ENCODE measurements at places on chromosomes 13 and 19.
A peak's percentile ranks its signal among the peaks of the same experiment; 100 is the strongest.

- DNase-seq, result no peak
These were observed 58.4 kb downstream of the CYSLTR2 start for GRCh38 chr13:48712141-48712540.

GRCh38 chr13:30133554-30133912, 173.8 kb downstream of the KATNAL1 start:
- no peak for DNase-seq

DNA sequence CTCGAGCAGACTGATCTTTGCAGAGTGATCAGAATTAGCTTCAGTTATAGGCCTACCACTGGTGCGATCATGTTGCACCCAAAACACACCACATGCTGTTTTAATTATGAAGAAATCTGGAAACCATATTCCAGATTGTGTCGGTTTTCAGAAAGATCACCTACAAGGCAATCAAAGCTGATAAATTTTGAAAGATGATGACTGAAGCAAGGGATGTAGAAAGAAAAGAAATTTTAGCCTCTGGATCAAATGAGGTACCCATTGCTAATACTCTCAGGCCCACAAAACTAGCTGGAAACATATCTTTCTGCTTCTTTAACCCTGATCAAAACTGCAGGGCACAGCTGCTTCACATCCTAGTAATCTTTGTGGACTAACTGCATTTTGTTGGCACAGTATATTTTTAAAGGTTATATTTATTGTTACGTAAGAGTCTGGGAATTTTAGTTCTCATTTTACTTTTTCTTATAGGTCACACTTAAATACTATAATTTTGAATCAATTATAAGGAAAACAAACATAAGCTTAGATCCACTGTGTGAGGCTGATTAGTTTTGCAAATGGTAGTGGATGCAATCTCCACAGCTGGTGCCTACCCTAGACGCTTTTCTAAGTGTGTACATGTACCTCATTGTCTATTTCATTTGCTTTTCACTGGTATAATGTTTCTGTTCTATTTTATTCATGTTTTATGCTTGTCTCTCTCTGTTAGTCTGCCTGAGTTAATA, 150.9 kb downstream of the RGCC start:
- DNase-seq, result peak; percentile 82

DNA sequence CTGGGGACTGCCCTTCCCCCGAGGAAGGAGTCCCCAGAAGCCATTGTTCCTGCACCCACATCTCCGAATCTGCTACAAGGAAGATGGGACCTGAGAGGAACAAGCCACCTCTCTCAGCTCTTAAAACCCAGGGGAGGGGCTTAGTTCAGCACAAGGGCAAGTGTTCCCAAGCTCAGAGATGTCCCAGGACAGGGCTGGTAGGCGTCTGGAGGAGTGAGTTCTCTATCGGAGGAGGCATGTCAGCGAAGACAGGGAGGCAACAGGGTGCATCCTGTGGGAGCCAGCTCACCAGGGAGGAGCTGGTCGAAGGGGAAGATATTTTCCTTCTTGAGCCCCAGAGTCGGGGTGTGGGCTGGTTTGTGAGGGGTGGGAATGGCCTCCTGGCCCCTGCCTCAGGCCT, 54.8 kb downstream of the CELF5 start:
- no peak for DNase-seq

DNA sequence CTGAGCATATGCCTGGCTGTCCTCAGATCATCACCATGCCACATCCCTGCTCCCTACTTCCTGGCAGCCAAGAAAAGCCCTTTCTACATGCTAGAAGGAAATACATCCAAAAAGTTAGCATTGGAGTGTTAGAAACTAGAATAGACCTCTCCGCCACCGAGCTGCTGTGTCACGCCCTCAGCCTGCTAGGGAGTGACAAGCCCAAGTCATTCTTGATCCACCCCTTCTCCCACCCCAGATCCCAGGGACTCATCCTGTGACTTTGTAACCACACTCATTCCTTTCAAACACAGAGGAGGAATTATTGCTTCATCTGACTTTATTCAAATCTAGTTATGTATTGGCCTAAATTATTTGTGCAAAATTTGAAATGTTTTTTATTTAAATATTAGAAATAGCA, 45.3 kb downstream of the POLR1D start:
- no peak for DNase-seq

DNA sequence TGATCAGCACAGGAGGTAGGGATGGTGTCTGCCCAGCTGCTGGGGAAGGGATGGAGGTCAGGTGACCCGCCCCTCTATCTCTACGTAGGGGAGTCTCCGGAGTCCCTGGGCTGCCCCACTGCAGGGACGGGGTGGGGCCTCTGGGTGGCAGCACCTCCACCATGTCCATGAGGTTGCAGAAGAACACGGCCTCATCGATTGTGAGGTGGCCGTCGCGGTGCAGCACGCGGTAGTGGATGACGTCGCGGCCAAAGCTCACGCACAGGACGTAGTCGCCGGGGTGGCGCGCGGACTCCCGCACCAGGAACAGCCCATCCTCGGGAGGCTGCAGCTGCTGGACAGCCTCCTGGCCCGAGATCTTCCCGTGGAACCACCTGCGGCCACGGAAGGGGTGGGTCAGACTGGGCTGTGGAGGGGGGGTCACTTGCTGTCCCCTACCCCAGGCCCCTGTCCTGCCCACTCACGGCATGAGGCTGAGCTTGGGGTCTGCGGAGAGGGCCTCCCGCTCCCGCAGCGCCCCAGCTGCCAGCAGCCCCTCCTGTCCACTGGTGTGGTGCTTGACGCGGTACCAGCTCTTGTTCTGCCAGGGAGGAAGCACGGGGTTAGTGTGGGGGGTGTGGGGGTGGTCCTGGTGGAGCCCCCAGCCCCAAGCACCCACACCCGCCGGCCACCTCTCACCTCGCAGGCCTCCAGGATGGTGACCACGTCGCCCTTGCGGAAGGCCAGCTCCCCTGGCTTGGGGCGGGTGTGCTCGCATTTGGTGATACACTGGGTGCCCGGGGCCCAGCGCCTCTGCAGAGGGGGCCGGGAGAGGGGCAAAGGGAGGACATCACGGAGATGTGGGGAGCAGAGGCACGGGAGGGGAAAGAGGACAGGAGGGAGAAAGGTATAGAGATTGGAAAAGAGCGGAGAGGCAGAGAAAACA, 2.3 kb downstream of the MATK start:
- no peak for DNase-seq

GRCh38 chr19:13038306-13039210, 43.3 kb downstream of the NFIX start:
- DNase-seq, result no peak

GRCh38 chr13:97569841-97570240, 135.9 kb downstream of the RAP2A start:
- no peak for DNase-seq

GRCh38 chr19:16222806-16223205, 25.1 kb downstream of the AP1M1 start:
- peak; percentile 41 for DNase-seq

DNA sequence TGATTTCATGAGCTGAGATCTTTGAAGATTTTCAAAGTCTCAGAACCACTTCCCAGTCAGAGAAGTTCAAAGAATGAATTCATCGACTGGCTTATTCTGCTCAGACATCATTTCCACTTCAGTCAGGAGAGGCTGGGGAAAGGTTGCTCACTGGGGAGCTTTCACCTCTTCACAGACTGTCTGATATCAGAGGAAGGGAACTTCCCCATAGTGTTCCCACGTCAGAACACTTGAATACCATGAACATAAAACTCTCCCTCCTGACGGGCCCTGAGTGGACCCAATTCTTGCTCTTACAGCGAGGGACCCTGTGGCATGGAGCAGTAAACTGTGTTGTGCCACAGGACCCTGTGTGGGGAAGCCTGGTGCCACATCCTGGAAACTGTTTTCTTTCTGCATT, 492.6 kb downstream of the COG6 start:
- DNase-seq, result no peak

DNA sequence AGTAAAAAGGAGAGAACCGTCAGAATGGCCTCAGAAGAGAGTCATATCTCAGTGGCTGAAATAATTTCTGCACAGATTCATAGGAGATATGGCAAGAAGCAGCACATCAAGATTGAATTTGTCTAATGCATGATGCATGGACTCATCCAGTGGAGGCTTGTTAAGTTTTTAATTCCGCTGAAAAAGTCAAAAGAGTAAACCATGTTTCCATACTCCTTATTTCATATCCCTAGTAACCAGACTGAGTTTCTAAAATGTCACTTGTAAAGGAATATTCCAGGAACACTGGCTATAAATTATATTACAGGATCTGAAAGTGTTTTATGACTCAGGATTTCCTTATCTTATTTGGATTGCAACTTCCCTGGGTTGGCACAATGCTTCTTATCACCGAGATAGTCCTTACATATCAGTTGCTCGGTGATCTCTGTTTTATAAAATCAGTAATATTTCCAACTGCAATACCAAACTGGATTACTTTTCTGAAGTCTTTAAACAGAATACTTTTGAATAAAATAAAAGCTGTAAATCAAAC, 180.2 kb upstream of the TSC22D1 start:
- DNase-seq, result no peak

DNA sequence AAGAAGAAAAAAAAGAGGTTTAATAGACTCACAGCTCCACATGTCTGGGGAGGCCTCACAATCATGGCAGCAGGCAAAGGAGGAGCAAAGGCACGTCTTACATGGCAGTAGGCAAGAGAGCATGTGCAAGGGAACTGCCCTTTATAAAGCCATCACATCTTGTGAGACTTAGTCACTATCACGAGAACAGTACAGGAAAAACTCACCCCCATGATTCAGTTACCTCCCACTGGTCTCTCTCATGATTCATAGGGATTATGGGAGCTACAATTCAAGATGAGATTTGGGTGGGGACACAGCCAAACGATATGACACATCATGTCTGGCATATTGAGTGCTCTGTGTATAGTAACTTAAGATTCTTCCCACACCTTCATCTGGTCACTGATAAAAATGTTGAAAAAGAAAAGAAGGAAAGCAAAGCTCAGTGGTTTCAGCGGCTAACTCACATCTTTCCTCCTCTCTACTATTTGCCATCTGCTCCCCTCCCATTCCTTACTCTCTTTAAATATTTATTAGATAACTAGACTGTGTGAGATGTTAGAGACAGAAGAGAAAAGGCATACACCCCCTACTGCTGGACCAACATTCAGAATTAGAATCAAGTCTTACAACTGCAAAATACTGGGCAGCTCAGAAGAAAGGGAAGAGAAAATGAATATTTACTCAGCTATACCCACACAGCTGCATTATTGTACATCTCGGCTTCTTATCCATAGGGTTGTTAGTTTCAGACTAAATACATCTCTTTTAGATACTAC, 60.1 kb upstream of the AKAP11 start:
- no peak for DNase-seq
